Brain microvascular endothelial cell (primary cell): ENCODE measurements at places on chromosomes 1 and 21.
A peak's percentile ranks its signal among the peaks of the same experiment; 100 is the strongest.

GRCh38 chr1:173276922-173277800 is 70.0 kb upstream of the TNFSF4 start:
- DNase-seq: no peak

- peak; percentile 25 for DNase-seq
Observed at GRCh38 chr1:182739545-182739944, 50.0 kb upstream of the NPL start.

GRCh38 chr1:70760154-70760553 is 287.5 kb downstream of the PTGER3 start:
- DNase-seq: no peak

GRCh38 chr1:20278692-20279130 is 12.0 kb upstream of the VWA5B1 start:
- DNase-seq: no peak

DNA sequence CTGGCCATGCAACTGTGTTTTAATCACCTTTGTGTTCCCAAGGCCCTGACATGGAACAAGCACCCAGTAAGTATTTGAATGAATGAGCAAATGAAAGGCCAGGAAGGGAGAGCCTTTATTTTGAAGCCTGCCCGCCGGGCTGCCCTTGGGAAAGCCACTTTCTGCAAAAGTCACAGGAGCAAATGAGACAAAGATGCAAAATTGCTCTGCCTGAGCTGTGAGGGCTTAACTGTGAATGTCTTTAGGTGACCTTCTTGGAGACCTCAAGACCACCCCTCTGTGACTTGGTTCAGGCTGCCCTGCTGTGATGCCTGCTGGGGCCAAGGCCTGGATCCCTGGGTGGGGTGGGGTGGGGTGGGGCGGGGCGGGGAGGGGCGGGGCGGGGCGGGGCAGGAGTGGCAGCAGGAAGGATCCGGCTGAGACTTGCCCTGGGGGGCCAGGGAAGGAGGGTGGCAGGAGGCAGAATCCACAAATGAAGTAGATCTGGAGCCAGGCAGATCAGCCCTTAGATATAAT is 54.0 kb downstream of the RUNX3 start:
- no peak for DNase-seq

DNA sequence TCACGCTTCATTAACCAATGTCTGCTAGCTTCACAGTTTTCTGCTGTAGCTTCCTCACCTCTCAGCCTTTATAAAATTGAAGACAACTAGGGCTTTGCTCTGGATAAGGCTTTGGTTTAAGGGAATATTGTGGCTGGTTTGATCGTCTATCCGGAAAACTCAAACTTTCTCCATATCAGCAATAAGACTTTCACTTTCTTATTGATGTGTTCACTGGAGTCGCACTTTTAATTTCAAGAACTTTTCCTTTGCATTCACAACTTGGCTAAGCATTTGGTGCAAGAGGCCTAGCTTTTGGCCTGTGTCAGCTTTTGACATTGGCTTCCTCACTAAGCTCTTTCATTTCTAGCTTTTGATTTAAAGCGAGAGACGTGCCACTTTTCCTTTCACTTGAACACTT is 12.9 kb downstream of the COA6 start:
- DNase-seq: no peak

- no peak for DNase-seq
Observed at GRCh38 chr1:30521261-30521865, 202.0 kb downstream of the MATN1 start.

DNA sequence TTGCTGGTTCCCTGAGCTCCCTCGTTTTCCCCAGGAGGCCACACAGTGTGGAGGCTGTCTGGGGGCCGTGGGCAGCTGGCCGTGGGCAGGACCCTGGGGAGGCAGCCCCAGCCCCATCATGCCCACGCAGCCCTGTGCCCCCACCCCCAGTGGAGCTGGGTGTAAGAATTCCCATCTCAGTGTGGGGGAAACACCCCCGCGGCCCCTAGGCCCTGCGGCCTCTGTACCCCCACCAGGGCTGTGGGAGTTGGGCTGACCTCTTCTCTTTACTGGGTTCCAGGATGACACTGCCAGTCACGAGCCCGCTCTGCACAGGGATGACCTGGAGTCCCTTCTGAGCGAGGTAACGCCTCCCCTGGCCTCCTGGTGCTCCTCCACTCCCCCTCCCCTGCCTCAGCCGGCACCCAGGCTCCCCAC is 3.7 kb upstream of the PFKL start:
- no peak for DNase-seq

GRCh38 chr1:56967900-56968832 is 2.4 kb upstream of the C8B start:
- no peak for DNase-seq

- DNase-seq: no peak
Observed at GRCh38 chr1:192418552-192419285, 101.9 kb downstream of the RGS21 start.

DNA sequence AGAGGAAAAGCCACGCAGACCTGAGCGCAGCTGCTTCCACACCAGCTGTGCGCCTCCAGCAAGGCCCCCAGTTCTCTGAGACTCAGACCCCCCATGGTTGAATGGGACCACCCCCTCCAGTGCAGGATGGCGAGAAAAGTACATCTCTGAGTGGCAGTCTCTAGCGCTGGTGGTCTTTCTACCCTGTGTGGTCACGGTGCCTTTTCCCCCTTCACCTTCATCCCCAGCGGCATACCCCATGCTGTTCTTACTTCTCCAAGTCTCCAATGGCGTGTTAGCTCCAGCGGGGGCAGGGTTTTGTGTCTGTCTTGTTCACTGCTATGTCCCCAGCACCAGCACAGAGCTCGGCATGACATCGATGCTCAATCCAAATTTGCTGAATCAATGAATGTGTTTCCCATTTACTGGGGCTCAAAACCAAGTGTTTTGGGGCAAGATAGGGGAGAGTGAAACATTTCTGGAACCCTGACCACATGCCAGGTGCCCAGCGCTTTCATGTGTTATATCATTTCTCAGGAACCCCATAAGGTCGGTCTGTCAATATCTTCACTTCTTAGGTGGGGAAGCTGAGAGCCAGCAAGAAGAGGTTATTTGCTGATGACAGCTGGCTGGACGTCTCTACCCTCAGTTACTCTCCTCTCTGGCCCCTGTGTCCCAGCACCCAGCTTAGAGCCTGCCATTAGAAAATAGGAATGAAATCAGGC is 959 bp upstream of the SDC3 start:
- DNase-seq: no peak

GRCh38 chr1:232046451-232047306 is 420.1 kb downstream of the DISC1 start:
- no peak for DNase-seq

DNA sequence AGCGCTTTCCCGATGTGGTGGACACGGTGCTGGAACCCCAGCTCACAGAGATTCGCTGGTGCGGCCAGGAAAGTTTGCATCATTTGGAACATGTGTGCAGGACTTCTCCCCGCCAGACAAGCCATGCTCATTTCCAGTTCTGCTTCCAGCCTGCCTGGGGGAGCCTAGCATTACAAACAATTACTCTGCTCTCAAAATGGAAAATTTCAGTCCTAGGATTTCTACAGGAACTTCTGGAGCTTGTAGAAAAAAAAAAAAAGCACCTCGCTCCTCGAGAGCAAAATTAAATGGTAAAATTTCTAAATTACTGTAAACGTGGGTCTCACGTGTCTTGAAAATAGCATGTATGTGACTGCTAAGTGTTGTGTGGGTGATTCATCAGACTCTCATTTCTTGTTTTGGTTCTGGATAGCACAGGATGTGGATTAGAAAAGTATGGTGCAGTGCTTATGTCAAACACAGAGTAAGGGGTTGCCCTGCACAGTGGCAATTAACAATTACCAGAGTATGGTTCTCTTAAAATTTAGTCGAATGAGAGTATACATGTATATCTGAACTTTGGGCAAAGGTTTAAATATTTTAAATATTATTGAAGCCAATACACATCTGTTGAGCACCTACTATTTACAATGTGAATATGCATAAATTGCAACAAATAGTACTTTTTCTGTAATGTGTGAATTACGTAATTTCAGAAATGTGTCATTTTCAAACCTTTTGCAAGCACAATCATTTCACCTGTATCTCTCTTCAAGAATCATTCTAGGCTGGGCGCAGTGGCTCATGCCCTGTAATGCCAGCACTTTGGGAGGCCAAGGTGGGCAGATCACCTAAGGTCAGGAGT is 61.8 kb upstream of the PTGFRN start:
- DNase-seq: peak; percentile 59

GRCh38 chr1:30161953-30162352 is 561.4 kb downstream of the MATN1 start:
- DNase-seq: no peak

DNA sequence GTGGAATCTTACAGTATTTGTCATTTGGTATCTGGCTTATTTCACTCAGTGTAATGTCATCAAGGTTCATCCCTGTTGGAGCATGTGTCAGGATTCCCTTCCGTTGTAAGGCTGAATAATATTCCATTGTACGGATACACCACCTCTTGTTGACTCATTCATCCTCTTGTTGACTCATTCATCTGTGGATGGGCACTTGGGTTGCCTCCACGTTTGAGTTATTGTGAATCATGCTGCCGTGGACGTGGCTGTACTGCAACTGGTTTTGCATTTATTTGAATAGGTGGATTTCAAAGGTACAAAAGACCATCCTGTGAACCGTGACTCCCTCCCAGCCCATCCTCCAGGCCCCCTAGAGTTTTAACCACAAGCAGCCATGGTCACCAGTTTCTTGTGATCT is 11.9 kb upstream of the TCP10L start:
- peak; percentile 81 for DNase-seq

DNA sequence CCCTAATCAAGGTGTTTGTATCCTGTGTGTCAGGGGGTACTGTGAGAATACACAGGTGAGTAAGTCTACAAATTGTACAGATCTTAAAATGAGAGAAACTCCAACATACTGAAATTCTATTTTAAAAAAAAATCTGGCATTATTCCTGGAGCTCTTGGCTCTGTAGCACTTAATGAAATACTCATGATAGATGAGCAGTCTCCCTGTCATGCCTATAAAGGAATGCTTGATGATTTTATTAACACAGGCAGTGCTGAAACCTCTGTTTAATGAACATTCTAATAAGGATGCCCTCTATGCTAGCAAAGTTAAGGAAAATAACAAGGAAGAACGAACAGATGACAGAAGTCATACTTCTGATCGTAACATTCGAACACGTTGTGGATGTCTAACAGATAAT is 233.9 kb upstream of the NEGR1 start:
- DNase-seq: no peak

GRCh38 chr21:25818121-25818520 is 83.3 kb downstream of the GABPA start:
- DNase-seq: no peak

DNA sequence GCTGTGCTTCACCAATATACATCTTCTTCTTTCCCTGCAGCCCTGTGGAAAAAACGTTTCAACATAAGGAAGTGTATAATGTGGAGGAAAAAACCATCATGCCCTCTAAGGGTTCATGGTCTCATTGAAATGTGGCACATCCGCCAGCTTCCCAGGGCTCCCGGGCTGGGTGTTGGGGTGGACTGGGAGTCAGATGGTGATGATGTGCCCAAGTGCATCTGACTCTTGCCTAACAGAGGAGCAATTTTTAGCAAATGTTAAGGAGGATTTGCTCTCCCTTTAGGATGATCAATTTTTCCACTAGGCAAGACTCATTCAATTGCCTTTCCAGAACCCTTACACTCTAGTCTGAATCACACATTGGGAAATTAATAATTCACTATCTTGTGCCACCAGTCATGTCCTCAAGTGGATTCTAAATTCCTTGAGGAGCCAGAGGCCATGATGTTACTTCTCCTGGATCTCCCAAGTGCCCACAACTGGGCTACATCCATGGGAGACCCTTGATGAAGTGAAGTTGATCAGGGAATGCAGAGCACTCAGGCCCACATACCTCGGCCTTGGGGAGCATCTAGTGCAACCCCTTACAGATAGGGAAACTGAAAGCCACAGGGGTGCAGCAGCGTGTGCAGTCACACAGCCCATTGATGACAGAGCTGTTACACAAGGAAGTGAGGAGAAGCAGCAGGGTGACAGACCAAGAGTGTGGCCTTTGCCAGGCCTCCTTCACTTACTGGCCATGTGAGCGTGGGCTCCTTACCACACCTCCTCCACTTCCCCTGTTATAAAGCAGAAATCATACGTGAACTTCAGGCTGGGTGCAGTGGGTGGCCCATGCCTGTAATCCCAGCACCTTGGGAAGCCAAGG is 100.0 kb upstream of the SLC44A3 start:
- no peak for DNase-seq

- no peak for DNase-seq
Observed at GRCh38 chr1:186689376-186689775, 9.2 kb upstream of the PTGS2 start.

GRCh38 chr21:39314143-39315027 is 953 bp upstream of the BRWD1 start:
- peak; percentile 59 for DNase-seq

- DNase-seq: no peak
Observed at GRCh38 chr21:33033961-33034413, 8.3 kb downstream of the OLIG2 start.

- no peak for DNase-seq
Observed at GRCh38 chr1:44416408-44416807, 11.4 kb downstream of the RNF220 start.

DNA sequence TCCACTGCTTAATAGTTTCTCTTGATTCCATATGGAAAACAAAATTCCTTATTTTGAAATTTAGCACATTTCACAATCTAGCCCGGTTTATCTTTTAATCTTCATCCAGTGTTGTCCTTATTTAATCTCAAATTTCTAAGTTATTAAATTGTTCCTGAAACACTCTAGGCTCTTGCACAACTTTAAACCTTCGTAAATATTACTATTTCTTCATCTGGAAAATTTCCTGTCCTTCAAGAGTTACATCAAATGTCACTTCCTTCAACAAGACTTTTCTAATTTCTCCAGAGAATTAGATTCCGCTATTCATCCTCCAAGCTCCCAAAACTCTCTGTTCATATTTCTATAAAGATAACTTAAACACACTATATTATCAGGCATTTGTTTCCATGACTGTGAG is 6.5 kb downstream of the FMO5 start:
- DNase-seq: no peak

DNA sequence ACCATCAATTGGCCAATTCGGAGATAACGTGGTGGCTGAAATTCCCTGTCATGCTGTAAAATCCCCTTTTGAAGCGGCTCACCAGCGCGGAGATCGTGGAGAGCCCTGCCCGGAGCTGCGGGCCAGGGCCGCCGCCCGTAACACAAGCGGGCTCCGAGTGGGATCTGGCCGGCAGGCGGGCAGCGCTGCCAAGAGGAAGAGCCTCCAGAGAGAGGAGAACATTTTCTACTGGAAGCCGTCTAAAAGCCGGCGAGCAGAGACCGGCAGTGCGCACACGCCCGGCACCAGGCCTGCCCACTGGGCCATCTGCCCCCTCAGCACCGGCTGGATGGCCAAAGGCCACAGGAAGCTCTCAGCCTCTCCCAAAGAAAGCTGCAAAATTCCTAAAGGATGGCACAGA is 15.5 kb downstream of the SSBP3 start:
- DNase-seq: no peak

GRCh38 chr21:42406866-42407265 is 3.2 kb downstream of the UBASH3A start:
- no peak for DNase-seq

- peak; percentile 75 for DNase-seq
Observed at GRCh38 chr1:168288311-168289052, 7.8 kb downstream of the TBX19 start.
